ENCODE measurements at places on chromosomes 7 and 10.

DNA sequence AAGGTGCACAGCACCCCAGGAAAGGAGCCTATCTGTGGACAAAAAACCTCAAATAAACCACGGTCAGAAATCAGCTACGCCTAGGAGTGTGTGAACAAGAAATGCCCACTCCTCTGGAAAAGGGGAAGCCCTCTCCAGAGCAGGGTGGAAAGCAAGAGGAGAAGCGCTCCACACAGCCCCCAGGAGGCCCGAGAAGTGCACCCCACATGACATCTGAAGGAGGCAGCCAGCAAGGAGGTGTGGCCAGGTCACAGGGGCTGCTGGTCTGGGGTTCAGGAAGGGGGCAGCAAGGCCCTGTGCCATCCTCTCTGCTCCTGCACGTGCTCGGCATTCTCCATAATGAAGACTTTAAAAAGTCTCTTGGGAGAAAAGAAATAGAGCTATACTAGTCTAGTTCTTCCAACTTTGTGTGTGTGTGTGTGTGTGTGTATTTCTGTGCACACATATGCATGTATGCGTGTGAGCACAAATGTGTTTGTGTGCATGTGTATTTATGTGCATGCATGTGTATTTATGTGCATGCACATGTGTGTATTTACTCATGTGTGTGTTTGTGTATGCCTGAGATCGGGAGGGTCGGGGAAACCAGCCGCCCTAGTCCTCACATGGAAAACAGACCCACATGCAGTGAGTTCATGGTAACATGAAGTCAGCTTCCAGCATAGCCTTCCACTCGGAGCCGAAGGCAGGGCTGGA lies 76.5 kb downstream of the TNS3 start:
- no peak for DNase-seq

- no peak for DNase-seq
Measured at GRCh38 chr10:20299034-20299736, 483.0 kb downstream of the PLXDC2 start.

DNA sequence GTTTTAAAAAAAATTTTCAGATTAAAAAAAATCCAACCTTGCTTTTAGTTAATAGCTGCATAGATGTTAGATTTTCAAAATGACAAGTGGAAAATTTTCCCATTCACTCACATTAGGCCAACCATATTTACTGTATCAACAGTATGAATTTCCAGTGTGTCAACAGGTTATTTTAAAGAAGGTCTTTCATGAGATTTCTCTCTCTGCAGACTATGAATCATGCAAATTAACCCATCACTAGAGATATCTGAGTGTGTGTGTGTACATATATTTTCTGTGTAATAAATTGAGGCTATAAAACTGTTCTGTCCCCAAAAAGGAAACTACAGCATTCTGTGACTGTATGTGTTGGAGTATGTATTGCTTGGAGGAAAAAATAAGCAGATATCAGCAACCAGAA lies 305.6 kb downstream of the ARL4A start:
- no peak for DNase-seq

DNA sequence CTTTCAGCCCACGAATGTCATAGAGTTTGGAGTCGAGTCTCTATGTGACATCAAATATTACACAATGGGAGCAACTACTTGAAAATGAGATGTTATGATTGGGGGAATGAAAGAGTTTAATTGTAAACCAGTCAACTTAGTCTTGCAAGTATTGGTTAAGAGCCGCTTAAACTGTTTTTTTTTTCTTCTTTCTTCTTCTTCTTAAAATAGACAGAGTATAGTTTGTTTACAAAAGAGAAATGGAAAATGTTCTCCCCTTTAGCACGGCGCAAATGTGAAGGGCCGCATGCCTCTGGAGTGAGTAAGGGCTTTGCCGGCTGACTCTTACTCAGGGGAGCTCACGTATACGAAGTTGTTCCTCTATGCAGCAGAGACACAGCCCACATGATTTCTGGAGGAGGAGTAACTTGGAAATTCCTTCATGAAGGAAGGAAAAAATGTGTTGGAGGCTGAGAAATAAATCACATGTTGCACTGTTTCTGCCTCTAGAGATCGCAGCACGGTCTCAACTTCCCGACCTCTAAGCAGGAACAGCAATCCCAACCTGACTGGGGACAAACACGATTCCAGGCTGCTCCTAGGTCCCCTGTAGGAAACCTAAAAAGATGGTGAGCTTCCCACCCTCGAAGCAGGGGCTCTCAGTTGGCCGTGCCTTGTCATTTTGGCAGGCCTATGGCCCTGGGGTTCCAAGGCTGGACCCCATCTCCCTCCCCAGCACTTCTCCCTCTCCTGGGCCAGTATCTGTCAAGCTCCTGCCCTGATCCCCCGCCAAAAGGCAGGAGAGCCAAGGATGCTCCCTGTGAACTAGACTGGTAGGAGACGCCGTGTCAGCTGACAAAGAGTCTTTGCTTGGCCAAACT lies 44.8 kb downstream of the MYOF start:
- DNase-seq: no peak

GRCh38 chr7:135905355-135905754 lies 71.8 kb downstream of the MTPN start:
- DNase-seq: no peak

GRCh38 chr10:62154231-62154630 lies 114.4 kb downstream of the RTKN2 start:
- no peak for DNase-seq

GRCh38 chr10:88791924-88792323 lies 10.6 kb upstream of the LIPM start:
- no peak for DNase-seq

DNA sequence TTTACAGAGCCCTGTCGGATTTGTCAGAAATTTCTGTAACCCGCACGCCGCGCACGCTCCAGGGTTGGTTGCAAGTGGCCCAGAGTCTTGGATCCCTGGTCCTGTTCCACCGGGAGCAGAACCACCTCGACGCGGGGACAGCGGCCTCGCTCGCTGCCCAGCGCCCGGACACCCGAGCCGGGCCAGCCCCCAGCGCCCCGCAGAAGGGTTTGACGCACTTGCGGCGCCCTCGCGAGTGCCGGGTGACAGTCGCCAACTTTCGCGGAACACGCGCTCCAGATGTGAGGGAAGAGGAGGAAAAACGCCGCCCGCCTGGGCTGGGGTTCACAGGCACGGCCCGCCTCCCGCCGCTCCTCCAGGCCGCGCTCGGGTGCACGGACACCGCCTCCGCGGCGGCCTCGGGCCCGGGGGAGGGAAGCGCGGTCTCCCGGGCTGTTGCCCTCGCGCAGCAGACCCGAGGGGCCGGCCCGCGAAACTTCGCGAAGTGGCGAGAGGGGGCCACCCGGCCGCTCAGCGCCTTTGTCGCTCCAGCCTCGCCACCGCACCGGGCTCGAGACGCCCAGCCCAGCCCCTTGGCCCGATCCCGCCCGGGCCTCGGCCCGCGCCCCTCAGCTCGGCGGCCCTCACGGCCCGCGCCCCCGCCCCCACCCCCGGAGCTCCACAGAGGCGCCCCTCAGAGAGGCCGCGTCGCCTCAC lies 514 bp downstream of the RNF216 start:
- no peak for DNase-seq

GRCh38 chr10:132229834-132230556 lies 43.2 kb downstream of the DPYSL4 start:
- DNase-seq: peak; percentile 41

- peak; percentile 94 for DNase-seq
Measured at GRCh38 chr7:139095194-139095659, 14.3 kb downstream of the ZC3HAV1 start.

- no peak for DNase-seq
Measured at GRCh38 chr10:92103376-92104090, 180.0 kb downstream of the BTAF1 start.

GRCh38 chr10:4541292-4541691 lies 284.7 kb upstream of the AKR1E2 start:
- no peak for DNase-seq

DNA sequence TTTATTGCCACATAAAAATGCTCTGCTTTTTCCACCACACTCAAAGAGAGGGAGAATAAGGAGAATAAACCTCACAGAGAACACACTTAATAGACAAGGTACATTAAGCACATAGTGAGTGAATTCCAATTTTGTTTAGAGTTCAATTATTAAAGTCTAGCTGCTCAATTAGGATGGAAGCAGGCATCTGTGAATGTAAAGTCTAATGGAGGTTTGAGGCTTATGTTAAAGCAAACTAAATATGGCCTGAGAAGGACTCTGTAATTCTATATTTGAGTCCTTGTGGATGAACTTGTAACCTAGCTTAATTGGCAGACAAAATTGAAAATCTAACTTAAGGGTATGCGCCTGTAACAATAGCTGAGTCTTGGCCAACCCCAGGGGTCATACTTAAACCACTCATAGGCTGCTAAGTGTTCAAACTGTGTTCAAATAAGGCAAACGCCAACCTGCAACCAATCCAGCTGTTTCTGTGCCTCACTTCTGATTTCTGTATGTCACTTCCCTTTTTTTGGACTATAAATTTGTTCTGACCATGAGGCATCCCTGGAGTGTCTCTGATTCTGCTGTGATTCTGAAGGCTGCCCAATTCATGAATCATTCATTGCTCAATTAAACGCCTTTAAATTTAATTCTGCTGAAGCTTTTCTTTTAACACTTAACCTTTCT lies 31.3 kb upstream of the NME8 start:
- DNase-seq: no peak

DNA sequence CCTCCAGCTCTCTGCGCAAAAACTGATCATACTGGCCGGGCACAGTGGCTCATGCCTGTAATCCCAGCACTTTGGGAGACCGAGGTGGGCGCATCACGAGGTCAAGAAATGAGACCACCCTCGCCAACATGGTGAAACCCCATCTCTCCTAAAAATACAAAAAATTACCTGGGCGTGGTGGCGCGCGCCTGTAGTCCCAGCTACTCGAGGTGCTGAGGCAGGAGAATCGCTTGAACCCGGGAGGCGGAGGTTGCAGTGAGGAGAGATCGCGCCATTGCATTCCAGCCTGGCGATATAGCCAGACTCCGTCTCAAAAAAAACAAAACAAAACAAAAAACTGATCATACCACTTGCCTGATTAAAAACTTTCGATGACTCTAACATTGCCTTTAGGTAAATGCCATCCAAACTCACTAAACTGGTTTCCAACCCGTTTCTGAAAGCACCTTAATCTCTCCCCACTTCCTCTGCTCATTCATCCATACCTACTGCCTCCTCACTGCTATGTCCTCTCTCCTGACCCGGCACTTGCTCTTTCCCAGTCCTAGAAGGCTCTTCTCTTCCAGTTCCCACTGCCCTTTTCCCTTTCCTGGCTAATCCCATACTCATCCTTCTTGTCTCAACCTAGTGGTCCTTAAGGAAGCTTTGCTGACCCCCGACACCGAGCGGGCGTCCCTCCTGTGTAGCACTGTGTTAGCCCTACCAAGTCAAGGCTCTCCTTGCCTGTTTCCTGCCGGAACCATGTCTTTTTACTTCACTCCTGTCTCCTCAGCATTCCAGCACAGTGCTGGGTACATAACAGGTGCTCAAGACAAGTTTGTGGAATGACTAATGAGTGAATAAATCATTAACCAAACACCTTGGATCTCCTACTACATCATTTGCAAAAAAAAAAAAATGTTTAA lies 686 bp upstream of the MIOS start:
- DNase-seq: no peak

GRCh38 chr7:7736671-7737070 lies 18.3 kb upstream of the RPA3 start:
- DNase-seq: no peak

DNA sequence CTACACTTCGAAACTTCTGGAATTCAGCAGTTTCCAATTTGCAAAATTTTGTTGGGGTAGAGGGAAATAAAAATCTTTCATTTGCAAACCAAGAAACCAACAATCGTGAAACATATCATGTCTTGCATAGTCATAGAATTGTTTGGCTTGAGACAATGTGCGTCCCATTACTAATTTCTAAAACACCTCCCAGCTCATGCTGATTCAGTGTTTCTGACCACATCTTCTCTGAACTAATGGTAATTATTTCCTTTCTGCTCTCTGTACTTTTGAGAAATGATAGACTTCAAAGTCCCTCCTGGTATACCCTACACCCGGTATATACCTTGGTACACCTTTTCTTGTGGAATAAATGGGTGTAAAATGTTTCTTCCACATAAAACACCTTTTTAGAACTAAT lies 41.8 kb upstream of the TSPAN13 start:
- no peak for DNase-seq

DNA sequence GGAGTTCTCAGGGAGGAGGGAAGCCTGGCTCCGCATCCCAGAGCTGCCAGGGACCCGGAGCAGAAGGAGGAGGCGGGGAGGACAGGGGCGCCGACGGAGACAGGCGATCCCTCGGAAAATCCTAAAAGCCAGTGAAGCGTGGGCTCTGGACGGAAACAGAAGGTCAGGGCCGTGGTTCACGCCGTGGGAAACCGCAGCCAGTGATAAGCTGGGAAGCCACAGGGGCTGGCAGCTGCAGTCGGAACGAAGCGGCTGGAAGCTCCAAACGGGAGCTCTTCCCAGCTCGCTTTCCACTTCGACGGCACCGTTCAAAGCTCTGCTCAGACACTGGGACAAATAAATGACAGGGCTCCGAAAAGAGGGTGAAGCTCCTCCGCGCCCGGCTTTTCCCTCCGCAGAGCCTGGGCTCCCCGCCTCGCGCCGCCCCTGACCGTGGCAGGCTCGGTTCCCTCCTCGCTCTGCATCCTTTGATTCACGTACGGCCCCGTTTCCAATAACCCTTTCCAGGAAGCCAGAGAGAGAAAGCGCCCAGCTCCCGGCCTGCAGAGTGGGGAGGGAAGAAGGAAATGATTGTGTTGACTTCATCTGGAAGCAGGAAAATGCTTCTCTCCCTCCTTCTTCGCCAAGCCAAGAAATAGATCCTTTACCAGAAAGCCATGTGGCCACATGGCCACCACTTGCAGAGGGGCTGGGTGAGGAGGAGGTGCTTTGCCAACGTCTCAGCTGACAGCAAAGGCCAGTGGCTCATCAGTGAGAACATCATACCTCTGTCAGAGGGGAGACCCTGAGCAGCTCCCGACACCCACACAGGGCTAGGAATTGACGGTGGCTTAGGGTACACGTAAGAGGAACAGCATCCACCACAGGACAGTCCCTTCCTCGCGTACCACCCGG lies 57.4 kb downstream of the ADRB1 start:
- DNase-seq: no peak

- no peak for DNase-seq
Measured at GRCh38 chr7:95619921-95620320, 23.6 kb upstream of the PDK4 start.

GRCh38 chr7:94540428-94540827 lies 30.8 kb downstream of the CASD1 start:
- no peak for DNase-seq

- DNase-seq: no peak
Measured at GRCh38 chr7:135684136-135684535, 21.8 kb downstream of the STMP1 start.

GRCh38 chr7:93958216-93958615 lies 36.7 kb downstream of the GNG11 start:
- no peak for DNase-seq

DNA sequence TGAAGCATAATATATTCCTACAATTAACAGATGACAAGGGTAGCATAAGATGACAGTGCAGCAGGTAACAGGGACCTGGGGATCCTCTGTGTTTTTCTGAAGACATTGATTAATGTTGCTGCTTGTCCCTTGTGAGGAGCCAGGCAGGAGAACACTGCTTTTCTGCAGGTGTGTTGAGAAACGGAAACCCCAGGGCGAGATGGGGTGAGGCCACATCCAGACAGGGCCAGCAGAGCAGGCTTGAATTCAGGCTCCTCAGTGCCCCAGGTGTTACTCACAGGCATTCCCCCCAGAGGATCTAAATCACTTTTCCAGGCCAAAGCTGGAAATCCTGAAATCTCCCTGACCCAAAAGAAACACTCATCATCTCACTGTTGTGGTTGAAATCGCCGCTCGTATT lies 105.3 kb downstream of the CCDC3 start:
- DNase-seq: no peak

Measured in CD4-positive, alpha-beta T cell treated with Interleukin-17A for 1 hour (primary cell).